ENCODE measurements at places on chromosomes 11 and 22.

GRCh38 chr11:46914363-46914762 lies 4.0 kb downstream of the LRP4 start:
- no peak for DNase-seq

GRCh38 chr22:38989466-38989865 lies 7.3 kb downstream of the APOBEC3B start:
- no peak for DNase-seq

GRCh38 chr11:18700375-18700774 lies 1.8 kb downstream of the TMEM86A start:
- DNase-seq = no peak

DNA sequence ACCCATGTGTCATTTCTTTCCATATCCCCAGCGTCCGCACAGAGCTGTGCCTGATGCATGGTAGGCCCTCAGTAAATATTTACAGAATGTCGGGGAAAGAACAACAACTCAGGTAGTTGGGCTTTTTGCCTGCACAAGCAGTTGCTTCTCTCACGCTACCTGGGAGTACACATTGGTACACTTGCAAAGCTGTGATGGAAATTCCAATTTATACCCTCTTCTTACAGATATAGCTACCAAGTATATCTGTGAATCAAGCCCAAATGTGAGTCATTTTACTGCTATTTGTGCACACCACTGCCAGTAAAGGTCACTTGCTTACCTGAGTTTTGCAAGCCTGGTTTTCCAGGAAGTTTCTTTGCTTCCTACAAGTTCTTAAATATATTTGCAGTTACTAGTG lies 333.0 kb upstream of the NARS2 start:
- no peak for DNase-seq

- DNase-seq = no peak
These were observed 115.8 kb upstream of the FGF3 start for GRCh38 chr11:69934861-69935494.

DNA sequence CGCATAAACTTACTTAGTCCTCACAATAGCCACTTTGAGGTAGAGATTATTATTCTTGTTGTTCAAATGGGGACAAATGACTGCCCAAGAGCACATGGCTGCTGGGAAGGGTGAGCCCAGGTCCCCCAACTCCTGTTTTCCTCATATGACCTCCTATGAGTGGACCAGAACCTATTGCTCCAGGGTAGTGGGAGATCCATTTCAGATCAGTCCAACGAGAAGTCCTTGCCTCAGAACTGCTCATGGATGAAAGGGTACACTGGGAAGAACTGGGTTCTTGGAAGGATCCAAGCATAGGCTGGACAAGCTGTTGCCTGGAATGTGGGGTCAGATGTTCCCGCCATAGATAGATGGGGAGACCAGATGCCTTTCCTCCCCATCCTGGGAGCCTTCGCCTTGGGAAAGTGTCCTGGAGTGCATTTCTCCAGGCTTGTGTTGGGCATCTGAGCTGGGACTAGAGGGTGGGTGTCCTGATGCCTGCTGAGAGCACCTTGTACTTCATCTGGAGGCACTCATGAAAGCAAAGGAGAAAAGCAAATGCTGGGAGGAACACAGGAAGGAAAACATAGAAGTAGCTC lies 146.3 kb upstream of the B3GAT1 start:
- DNase-seq = peak; percentile 90

DNA sequence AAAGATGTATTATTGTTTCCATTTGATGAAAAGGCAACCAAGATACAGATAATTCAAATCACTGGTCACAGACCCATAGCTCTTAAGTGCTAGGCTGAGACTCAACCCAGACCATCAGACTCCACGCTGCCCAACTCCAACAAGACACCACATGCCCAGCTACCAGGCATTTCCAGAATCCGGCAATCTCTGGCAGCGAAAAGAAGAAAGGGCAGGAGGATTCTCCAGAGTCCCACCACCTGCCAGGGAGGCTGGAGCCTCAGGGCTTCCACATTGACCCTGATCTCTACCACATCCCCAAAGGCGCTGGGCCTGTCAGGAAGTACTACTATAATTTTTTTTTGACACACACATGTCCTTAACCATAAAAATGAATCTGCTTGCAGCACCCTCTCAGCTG lies 61.4 kb upstream of the ARFGAP3 start:
- no peak for DNase-seq

DNA sequence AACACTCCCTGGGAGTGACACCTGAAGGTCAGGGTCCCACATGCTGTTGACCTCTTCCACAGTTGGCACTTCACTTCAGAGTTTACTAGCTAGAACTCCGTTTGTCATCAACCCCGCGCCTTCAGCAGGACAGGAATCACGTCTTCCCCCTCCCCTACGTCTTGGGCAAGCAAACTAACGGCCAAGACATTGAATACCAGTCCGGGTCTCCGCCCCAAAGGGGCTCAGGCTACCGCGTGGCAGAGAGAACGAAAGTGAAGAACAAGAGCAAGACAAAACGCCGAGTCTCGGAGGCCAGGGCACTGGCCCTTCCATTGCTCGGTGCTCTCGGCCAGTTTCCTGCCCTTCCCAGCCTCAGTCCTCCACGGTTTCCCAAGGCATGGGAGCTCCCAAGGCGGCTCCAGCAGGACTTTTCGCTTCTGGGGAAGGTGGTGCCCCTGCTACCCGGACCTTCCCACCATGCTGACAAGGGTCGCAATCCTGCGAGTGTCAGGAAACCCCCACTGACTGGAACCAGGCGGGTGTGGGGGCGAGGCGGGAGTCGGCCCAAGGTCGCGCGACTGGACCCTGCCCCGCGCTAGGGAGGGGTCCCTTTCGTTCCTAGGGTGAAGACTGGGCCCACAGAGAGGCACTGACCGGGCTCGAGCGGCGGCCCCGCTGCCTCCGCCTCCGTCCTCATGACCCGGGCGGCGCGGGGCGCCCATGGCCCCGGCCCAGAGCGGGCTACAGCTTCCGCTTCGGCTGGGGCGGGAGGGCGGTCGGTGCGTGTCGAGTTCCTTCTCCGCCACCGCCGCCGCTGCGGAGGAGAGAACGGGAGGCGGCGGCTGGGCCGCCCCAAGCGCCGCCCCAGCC lies at the start of gene GUCD1:
GUCD1 (minus strand) TSS at position 826 of the 852 bp plus-strand sequence; CDS start at position 679, 147 bp downstream.
- no peak for DNase-seq

DNA sequence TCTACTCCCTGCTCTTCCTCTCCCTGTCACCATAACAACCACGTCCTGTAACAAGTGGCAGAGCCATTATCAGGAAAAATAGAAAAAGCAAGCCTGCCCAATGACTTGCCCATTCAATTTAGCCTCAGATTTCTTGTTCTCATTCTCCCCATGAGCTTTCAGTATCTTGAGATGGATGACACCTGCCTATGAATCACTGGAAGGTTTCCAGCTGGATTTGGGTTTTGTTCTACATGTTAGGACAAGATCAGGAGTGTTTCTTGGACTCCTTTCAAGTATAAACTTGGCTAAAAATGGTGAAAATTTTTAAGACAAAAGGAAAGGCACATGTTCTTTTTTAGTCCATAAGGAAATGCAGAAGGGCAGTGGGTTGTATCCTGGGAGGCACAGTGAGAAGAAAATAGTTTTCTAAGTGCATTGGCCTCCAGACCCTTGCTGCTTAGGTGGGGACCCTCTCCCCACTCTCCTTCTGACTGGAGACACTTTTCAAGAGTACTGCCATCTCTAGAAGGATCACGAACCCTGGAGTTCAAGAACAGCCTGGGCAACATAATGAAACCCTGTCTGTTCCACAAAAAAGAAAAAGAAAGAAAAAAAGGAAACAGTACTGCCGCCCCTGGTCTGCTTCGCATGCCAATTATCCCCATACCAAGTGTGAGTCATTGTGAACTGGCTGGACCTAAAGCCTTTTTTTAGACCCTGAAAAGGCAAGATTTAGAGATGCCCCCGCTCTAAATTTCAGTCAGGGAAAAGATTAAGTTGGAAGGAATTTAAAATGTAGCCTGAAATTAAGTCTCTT lies 51.0 kb downstream of the MTNR1B start:
- no peak for DNase-seq

DNA sequence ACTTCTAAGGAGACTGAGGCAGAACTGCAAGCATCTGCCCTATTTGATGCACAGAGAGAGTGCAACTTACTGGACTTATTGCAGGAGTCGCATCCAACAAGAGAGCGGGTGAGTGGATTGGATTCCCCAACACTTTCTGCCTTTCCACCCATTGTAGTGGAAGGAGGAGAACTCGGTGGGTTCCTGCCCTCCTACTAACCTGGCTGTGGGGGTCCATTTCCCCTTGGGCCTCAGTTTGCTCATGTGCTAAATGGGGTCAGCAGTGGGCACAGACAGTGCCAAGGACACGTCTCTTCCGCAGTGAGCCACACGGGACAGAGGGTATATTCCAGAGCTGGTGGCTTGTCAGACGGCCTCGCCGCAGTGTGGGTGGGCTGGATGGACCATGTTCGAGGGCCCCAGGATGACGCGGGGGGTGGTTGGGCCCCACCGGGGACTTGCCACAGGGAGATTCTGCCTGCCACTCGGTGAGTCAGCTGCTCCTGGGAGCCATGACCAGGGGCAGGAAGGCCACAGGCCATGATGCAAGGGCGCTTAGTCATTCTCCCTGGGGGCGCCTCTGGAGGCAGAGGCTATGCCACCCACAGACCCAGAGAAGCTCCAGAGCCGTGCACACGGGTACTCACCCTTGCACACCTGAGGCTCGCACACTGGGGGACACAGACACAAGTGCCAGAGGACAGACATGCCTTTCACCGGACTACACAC lies 8.2 kb downstream of the ALX4 start:
- DNase-seq = no peak

- no peak for DNase-seq
These were observed 7.1 kb downstream of the CD44 start for GRCh38 chr11:35146074-35146521.

DNA sequence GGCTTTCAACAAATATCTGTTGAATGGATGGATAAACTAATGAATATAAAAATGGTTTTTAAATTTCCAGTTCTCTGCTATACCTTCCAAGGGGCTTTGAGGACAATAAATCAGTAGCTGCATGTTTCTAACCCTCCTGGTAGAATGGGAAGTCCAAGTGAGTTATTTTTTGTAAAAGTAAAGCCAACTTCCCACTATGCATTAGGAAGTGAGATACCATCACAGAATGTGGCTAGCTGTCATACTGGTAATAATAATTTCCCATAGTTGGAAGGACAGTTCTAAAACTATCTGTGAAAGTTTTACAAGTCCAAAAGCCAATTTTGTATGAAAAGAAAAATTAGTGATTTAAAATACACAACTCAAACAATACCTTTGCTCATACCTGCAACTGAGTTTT lies 50.0 kb downstream of the TMEM123 start:
- no peak for DNase-seq

DNA sequence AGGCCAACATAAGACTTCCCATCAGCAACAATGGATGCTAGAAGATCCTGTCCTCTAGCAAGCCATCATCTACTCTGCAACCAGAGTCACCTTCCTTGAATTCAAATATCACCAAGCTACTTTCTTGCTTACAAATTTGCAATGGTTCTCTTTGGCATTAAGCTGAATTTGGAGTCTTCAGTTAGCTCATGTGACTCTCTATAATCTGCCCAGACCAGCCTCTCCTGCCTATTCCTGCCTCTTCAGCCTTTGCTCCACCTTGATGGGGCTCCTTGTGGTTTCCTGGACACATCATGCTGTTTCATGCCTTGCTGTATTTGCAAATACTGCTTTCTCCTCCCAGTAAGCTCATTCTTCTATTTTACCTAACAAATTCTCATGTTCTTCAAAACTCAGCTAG lies 82.3 kb downstream of the RASSF10 start:
- no peak for DNase-seq

DNA sequence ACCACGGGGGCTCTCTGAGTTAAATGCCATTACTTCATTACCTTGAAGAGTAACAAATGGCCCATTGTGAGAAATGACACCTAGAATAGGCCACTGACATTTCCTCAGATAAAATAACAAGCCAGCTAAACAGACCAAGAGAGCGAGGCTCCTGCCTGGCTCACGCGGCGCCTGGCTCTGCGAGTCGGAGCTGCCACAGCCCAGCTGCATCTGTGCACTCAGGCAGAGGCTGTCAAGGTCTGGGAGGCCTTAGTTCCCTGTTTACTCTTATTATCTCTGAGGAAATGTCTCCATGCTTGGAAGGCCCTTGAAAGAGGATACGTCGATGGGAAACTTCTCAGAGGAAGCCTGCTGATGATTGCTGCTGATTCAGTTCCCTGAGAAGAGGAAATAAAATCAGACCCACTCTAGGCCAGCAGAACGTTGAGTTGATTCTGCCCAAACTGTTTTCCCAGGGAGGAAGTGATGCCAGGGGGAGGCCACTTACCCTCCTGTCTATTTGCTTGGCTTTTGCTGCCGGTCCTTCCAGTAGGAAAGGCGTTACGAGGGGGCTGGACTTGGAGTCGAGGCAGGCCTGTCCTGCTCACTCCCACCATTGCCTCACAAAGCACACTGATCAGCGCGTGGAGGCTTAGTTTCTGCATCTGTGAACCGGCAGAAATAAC lies 208.8 kb downstream of the TBC1D22A start:
- no peak for DNase-seq

GRCh38 chr11:35917676-35918075 lies 26.2 kb upstream of the LDLRAD3 start:
- DNase-seq = no peak

DNA sequence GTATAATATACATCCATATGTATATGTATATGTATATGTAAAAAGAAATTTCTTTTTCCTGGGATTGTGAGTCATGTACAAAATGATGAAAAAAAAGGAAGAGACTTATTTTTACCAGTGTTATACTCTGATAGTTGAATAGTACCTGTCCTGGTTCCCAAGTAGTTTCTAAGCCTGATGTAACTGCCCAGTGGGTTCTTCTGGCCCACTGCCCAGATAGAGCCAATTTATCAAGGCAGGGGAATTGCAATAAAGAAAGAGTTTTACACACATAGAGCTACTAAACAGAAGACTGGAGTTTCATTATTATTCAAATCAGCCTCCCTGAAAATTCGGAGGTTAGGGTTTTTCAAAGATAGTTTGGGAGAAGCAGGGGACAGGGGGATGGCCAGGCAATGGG lies 29.1 kb upstream of the NARS2 start:
- peak; percentile 10 for DNase-seq

- no peak for DNase-seq
These were observed 12.1 kb downstream of the EED start for GRCh38 chr11:86256608-86257007.

GRCh38 chr11:44788536-44789261 lies 61.9 kb downstream of the TSPAN18 start:
- DNase-seq = no peak

DNA sequence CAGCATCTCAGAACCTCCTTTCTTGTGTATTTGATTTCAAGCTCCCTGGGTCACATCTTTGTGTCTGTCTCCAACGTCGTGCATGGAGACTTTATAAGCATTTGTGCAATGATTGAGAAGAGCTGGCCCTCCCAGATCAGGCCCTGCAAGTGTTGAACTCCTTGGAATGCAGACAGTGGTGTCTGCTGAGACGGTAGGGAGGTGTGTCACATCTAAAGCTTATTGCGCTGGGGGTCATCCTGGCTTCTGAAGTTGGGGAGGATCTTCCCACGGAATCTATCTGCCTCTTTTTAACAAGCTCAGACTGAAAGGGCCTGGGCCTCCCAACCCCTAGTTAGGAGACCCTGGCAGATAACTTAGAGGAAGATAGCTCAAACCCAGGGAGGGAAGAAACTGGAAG lies 6.7 kb downstream of the APLNR start:
- no peak for DNase-seq
